LHCN-M2 (cell line): ENCODE measurements at places on chromosomes 13 and 19. TPM values are rescaled to one million over a fixed set of nuclear protein-coding genes. Genes with fewer than 3 reads are reported as not detected.

DNA sequence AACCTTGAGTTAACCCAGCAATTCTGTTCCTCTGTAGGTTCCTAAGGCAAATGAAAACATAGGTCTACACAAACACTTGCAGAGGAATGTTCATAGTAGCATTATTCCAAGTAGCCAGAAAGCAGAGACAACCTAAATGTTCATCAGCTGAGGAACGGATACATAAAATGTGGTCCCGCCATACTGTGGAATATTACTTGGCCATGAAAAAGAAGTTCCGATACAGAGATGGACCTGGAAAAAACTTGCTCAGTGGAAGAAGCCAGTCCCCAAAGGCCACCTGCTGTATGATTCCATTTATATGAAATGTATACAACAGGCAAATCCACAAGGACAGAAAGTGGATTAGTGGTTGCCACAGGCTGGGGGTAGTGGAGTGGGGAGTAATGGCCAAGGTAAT is 53.0 kb downstream of the ARHGEF18 start:
- no peak for DNase-seq

Gene KIR2DL1
- not detected in 2 replicates for total RNA-seq

GRCh38 chr19:40800339-40800996 is 1.5 kb downstream of the EGLN2 start:
- DNase-seq = no peak

Gene CYP4F3
- total RNA-seq = not detected in 2 replicates

GRCh38 chr13:80618781-80619180 is 277.9 kb upstream of the SPRY2 start:
- DNase-seq = no peak

Gene CRB3
- not detected in 2 replicates for total RNA-seq
